ENCODE measurements at places on chromosomes 2 and 18.

DNA sequence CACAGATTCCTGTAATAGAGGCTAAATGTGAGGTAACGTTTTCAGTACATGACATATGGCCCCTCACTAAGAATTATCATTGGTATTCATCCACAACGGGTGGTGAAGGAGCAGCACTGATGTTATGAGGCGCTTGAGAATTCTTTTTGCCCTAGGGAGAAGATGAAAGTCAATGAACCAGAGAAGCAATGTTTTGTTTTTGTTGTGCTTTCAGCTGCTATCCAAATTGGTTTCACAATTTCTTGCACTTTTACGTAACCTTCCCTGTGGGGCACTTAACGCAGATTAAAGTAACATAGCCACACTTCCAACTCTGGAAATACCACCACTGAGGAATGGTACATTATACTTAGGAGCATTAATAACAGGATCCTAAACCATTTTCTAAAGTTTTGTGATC, 13.3 kb upstream of the CCDC85A start:
- DNase-seq = no peak

GRCh38 chr2:238116298-238117198, 16.4 kb downstream of the ESPNL start:
- DNase-seq = no peak

GRCh38 chr2:64151476-64151875, 7.3 kb upstream of the PELI1 start:
- DNase-seq = no peak

DNA sequence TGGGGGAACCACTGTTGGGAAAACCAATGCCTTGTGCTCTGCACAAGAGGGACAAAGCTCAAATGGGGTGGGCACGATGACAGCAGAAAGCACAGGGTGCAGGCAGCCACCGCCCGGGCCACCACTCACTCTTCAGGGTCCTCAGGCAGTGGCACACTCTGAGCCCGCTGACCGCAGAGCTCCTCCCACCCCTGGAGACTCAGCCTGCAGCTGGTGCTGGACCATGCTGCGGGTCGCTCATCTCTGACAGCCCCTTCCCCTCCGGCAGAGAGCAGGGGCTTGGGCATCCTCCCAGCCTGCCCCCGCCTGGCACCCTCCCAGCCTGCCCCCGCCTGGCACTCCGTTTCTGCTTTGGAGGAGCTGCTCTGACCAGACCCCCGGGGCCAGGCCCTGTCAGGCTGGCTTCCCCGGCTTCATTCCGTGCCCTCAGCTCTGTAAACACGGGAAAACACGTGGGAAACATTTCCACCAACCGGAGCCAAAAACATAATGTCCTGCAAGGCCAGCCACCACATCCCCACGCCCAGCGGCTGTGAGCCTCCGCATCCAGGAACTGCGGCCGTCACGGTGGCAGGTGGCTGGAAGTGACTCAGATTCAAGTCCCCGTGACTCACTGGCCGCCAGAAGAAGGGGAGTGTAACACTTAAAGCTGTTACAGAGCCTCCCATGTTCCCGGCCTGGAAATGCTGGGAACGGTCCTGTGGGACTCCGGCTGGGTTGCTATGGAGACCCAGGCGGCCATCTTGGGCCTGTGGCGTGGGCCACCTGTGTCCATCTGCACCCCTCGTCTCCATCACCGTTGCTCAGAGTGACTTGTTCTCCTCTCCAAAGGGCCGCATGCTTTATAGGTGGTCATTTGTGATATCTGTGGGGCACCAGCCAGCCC, 6.8 kb upstream of the SNED1 start:
- no peak for DNase-seq

DNA sequence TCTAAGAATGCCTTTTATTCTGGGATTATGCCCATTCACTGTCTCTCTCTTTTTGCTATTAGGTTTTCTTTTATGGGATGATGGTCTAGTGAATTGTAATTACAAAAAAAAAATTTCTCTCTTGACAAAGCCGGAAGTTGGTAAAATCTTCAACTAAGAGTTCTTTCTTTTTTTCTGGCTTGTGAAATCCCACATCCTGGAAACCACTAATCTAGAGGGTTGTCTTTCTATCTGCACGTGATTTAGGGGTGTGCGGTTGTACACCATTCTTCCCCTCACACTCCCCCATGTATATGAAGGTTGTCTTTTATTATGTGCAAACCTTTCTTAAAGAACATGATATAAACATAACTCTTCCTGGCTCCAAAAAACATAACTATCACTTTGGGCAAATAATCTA, 52.0 kb downstream of the GATA6 start:
- DNase-seq = no peak

DNA sequence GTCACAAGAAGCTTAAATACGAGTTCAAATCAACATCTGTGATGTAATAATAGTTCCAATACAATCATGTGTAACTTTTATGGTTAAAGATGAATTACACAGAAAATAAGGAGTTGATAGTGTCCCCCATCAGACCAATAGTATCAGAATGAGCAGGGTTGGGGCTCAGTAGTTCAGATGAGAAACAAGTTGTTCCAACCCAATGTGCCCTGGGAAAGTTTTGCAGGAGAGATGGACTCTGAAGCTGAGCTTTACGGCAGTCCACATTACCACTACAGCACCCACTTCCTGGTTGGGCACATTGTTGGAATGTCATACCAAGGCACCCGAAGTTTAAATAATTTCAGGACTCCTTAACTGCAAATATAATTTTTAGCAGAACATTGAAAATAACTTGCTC, 12.1 kb upstream of the CXCR4 start:
- no peak for DNase-seq
